ENCODE measurements at places on chromosomes 3 and 15.

- no peak for DNase-seq
These were observed 8.9 kb upstream of the CSPG4 start for GRCh38 chr15:75721480-75721922.

- DNase-seq: no peak
These were observed 76.9 kb downstream of the TRIM69 start for GRCh38 chr15:44813231-44813630.

GRCh38 chr3:159992589-159992988 is 4.0 kb downstream of the IL12A start:
- no peak for DNase-seq

DNA sequence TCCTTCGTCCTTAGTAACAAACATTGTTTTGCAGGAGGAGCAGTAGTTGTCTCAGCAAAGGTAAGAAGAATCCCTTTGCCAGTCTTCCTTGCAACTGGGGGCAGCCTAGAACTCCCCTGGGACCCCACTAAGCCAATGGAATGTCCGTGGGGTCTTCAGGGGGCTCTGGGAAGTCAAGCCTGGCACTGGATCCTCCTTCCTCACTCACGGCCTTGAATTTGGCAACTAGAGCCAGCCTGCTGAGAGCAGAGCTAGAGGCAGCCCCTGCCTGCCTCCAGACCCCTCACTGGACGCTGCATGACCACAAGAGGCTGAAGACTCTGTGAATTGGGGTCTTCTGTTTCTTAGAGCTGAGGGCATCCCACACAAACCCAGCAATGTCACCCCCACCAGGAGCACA is 18.6 kb upstream of the PRR23E start:
- DNase-seq: no peak

- DNase-seq: no peak
These were observed 23.5 kb upstream of the RFTN1 start for GRCh38 chr3:16536996-16537395.

DNA sequence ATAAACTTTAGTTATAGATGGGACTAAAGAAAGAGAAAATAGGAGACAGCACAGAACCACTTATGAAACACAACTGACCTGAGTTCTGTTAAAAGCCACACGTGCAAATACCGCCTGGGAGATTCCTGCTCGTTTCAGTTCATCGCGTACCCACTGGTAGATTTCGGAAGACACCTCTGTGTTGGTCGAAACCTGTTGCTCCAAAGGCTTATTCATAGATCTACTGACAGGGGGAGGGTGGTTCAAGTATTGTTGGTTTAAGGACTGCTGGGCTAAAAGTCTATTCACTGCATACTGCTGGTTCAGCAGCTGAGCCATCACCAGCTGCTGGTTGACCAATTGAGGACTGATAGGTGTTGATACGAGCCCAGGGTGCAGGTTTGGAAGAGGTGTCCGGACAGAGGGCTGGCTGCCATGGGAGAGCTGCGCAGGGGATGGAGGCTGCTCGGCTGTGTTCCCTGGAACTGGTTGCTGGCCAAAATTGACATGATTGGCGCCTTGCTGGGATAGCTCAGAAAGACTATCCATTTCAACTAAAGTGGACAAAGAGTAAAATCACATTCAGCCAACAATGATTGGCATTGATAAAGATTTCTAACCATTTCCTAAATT is 30.6 kb downstream of the SATB1 start:
- DNase-seq: no peak

- DNase-seq: no peak
These were observed 262.5 kb upstream of the IGF1R start for GRCh38 chr15:98385752-98386381.

GRCh38 chr3:188322135-188322887 is 168.4 kb downstream of the LPP start:
- no peak for DNase-seq

DNA sequence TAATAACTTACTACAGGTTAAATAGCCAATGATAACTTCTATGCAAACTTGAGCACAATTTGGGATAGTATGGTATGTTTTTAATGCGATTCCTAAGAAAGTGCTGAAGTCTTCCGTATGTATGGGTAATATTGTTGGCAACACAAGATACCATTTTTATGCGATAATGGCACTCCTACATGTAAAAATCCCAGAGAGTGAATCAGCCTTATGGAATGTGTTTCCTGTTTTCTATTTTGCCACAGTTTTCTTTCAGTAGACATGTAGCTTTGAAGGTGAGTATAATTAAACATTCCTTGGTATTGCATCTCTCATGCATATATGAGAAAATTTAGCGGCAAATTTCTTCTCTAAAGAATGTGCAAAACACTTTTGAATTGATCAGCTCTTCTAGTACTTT is 396.8 kb upstream of the AZI2 start:
- DNase-seq: no peak

DNA sequence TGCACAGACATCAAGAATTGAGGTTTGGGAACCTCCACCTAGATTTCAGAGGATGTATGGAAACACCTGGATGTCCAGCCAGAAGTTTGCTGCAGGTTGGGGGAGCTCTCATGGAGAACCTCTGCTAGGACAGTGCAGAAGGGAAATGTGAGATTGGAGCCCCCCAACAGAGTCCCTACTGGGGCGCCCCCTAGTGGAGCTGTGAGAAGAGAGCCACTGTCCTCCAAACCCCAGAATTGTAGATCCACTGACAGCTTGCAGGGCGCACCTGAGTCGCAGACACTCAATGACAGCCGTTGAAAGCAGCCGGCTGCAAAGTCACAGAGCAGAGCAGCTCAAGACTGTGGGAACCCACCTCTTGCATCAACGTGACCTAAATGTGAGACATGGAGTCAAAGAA is 34.6 kb upstream of the EPHA6 start:
- DNase-seq: no peak

DNA sequence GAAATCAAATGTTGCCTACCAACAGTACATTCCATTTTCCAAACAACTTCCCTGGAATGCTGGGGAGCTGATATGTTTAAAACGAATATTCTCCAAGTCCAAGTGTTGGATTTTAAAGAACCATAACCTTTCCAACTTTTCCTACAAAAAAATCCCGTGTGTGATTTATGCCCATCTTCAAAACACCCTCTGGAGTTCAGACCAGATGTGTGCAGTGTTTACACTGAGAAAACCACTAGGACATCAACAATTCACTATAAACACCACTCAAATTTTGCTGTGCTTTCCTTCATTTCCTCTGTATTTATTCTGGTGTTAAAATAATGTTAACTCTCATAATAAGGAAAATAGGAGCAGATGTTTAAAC is 2.4 kb downstream of the VGLL4 start:
- no peak for DNase-seq

DNA sequence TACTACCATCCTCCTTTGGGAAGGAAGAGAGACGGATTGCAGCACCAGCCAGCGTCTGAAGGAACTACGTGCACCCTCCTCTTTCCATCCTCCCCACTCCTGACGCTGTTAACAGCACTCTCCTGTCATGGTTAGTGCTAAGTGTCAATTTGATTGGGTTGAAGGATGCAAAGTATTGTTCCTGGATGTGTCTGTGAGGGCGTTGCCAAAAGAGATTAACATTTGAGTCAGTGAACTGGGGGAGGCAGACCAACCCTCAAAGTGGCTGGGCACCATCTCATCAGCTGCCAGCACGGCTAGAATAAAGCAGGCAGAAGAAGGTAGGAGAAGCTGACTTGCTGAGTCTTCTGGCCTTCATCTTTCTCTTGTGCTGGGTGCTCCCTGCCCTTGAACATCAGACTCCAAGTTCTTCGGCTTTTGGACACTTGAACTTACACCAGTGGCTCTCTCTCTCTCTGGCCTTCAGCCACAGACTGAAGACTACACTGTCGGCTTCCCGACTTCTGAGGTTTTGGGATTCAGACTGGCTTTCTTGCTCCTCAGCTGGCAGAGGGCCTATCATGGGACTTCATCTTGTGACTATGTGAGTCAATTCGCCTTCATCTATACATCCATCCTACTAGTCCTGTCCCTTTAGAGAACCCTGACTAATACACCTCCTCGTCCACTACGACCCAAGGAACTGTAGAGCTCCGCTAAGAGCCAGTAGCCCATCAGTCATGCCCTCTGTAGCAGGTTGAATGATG is 128.2 kb upstream of the HES1 start:
- DNase-seq: no peak

GRCh38 chr3:125481786-125482185 is 38.2 kb downstream of the SNX4 start:
- DNase-seq: no peak

GRCh38 chr3:195001261-195001660 is 269.7 kb downstream of the XXYLT1 start:
- no peak for DNase-seq

DNA sequence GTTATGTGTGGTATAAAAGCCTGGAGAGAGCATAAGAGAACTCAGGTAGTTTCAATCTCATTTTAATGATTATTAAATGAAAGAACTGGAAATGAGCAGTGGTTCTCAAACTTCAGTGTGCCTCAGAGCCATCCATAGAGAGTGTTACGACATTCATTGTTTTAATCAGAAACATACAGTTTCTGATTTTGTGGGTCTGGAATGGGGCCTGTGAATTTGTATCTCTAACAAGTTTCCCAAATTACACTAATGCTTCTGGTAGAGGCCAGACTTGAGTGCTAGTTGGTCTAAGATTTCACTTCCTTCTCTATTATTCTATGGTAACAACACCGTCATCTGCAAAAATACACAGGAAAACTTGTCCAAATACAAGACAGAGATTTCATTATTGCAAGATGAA is 292.0 kb upstream of the NECTIN3 start:
- DNase-seq: no peak

GRCh38 chr3:35929158-35929557 is 289.8 kb downstream of the ARPP21 start:
- DNase-seq: no peak

DNA sequence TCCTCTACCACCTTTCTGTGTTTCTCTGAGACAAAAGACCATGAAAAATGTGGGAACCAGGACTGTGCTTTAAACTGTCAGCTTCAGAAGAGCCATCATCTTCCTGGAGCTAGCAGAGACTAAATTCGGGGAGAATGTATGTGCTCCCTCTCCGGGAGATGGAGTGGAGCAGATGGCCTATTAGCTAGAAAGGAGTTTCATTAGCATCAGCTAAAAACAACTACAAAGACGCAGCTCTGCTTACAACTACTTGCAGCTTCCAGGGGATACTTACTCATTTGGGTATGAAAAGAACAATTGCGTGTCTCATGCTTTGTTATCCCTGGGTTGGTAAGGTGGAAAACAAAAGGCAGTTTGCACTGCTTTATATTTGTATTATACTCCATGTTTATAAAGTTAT is 159.6 kb downstream of the MFSD1 start:
- no peak for DNase-seq

- DNase-seq: no peak
These were observed 61.9 kb upstream of the NR2F2 start for GRCh38 chr15:96268442-96269204.

DNA sequence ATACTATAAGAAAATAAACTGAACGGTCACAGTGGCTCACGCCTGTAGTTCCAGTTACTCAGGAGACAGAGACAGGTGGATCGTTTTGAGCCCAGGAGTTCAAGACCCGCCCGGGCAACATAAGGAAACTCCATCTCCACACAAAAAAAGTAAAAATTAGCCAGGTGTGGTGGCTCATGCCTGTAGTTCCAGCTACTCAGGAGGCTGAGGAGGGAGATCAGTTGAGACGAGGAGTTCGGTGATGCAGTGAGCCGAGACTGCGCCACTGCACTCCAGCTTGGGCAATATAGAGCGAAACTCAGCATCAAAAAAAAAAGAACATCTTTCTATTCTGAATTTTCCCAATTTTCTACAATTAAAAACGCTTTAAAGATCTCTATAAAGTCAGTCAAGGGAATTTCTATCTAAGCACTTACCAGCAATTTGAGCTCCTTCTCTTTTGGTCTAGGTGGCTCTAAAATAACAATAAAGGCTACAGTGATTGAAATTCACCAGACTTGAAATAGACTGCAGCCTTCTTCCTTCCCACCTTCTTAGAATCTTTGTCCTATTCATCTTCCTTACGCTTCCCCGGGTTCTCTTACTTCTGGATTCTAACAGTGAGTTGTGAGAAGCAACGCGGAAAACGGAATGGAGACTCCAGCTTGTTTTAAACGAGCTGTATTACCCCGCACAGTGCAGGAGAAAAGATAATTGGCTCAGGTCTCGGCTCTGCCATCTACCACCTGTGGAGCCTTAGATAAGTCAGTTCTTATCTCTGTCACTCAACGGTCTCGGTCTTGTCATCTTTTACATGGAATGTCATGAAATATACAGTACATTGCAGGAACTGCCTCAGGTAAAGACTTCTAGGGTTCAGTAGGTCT is 812 bp upstream of the SEC62 start:
- no peak for DNase-seq

GRCh38 chr3:54905920-54906319 is 21.9 kb downstream of the LRTM1 start:
- no peak for DNase-seq

DNA sequence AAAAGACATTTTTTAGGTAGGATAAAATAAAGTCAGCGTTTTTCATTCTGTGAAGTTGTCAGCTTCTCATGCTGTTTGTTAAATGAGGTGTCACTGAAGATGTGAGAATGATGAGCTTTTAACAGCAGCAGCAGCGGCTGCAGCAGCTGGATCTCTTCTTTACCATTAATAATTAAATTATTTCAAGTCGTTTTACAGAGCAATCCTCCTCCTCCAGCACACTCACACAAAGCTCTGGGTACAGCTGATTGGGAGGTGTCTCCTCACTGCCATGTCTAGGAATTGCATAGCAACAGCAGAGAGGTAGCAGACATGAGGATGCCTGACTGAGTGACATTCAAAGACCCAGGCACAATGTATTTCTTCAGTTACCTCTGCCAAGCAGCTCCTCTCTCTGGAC is 46.7 kb upstream of the PLAAT1 start:
- DNase-seq: no peak

DNA sequence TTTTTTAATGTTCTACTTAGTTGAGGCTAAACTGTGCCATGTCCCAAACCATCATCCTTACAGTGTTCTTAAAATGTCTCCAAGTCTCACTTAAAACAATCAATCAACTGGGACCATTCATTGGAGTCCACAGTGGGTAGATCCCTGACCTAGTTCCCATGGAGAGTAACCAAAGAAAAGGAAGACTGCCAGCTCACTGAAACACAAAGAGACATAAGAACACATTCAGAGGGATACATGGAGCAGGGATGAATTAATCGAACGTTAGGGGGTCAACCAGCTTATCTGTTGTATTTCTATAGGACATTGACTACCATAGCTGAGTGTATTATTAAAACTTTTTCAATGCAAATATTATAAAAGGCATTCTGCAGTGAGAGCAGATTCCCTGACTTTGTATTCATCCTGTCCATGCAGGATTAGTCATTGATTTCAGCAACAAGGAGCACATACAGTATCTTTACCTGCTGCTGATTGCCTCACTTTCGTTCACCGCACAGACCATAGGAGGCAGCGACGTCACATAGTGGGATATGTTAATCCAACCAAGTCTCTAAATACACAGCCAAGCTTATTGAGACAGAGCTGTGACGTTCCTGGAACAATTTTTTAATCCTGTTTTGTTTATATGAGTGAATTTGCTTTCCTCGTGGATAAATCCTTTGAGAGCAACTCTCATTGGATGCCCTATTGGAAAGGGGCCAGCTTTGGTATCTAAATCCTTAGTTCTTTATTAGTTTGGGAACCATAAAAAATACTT is 364.9 kb upstream of the RBMS3 start:
- no peak for DNase-seq

- DNase-seq: no peak
These were observed 37.3 kb downstream of the SUMF1 start for GRCh38 chr3:4429648-4430350.
